ENCODE measurements at places on chromosomes 2 and 18. TPM values are rescaled to one million over a fixed set of nuclear protein-coding genes. Genes with fewer than 3 reads are reported as not detected.

Gene SIX3
- not detected for total RNA-seq

Gene TMEM200C
- total RNA-seq = not detected

Gene FHOD3
- total RNA-seq = under 0.01 TPM

Gene KCNG2
- not detected for total RNA-seq

Gene TBR1
- not detected for total RNA-seq

Gene TEKT4
- not detected for total RNA-seq

Gene KLHL29
- total RNA-seq = 1.0 TPM

Gene CEBPZOS
- 26.8 TPM for total RNA-seq

Gene MPP4
- total RNA-seq = not detected

Gene NPAS2
- total RNA-seq = 33.9 TPM

Data from stomach (tissue), 19 donors.